Tibial nerve (tissue), 4 donors: ENCODE measurements at places on chromosomes 3 and 15.

DNA sequence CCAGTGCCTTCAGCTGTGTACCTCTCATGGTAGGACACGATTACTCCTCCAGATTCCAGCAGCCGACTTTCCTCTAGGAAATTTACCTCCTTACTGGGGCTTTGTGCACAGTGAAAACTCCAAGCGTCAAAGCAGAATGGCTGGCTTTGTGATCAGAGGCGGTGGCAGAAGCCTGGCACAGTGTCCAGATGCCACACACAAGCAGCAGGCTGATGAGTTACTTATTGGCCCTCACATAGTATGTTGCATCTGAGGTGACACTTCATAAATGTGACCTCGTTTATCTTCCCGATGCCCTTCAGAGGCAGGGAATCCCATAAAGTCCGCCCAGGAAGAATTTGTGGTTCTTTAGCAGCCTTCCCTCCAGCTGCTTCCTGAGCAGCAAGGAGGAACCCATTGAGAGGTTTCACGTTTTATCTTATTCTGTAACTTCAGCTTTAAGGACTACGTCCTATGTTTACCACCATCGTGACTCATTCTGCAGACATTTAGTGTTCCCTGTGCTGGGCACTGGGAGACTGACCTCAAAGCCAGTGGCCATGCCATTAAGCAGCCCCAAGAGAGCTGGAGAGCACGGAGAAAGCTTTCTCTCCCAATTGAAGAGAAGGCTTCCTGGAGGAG, 107.1 kb upstream of the C15orf61 start:
- H3K36me3 ChIP-seq: no peaks in the 10 kb centered on the region
- no peak overlapping the region for H3K27ac ChIP-seq
- no peak for DNase-seq
- no peak overlapping the region for H3K4me3 ChIP-seq
- H3K4me1 ChIP-seq: no peaks in the 10 kb centered on the region

DNA sequence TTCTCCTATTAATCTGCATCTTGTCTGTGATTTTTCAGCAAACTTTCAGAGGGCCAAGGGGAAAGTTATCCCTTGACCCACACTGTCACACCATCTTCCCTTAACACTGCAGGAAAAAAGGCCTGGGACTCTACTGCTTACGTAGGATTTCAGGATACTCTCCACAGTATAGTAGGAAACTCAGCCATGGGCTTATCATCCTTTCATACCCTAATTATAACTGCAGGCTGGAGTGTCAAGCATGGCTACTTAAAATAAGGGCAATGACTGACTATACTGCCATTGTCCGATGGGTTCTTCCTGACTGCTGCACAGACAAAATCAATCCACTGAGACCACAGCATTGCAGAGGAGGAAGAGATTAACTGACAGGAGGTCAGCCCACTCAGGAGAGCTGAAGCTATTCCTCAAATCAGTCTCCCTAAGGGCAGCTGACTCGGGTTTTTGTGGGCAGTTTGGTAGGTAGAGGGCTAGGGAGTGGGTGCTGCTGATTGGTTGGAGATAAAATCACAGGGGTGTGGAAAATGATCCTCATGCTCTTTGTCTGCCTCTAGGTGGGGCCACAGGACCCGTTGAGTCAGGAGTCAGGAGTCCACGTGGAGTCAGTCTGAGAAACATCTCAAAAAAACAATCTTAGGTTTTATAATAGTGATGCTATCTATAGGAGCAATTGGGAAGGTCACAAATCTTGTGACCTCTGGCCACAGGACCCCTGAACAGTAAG, 118.2 kb upstream of the STRIT1 start:
- H3K36me3 ChIP-seq: no peaks in the 10 kb centered on the region
- no peak for DNase-seq
- no peaks in the 10 kb centered on the region for H3K27me3 ChIP-seq
- no peaks in the 10 kb centered on the region for H3K4me1 ChIP-seq
- H3K27ac ChIP-seq: no peak overlapping the region

DNA sequence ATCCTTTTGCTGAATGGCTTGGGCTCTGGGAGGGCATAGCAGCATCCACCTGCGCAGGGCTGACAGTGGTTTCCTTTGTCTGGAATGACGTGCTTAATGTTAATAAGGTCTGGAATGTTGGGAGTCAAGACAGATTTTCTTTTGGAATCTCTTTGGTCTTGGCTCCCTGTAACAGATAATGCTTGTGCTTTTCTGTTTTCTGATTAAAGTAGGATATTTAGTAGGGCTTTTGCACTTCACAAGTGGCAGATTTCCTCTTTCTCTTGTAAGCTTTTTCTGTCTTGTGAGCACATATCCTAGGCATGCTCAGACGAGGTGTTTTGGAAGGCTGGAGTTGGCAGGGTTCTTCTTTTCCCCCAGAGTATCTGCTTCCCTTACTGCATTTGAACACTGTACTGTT, 189.6 kb downstream of the GHSR start:
- no peak overlapping the region for H3K4me3 ChIP-seq
- peak overlapping the region; percentile 89 for H3K27ac ChIP-seq
- no peaks in the 10 kb centered on the region for H3K27me3 ChIP-seq
- no peak for DNase-seq

GRCh38 chr3:129045675-129046036, 14.9 kb upstream of the GP9 start:
- no peaks in the 10 kb centered on the region for H3K27me3 ChIP-seq
- no peak overlapping the region for H3K27ac ChIP-seq
- H3K4me3 ChIP-seq: peak overlapping the region; percentile 28

GRCh38 chr3:31947671-31948091, 33.4 kb downstream of the OSBPL10 start:
- H3K27ac ChIP-seq: no peak overlapping the region
- H3K4me1 ChIP-seq: no peaks in the 10 kb centered on the region
- no peak overlapping the region for H3K4me3 ChIP-seq
- H3K36me3 ChIP-seq: no peaks in the 10 kb centered on the region

DNA sequence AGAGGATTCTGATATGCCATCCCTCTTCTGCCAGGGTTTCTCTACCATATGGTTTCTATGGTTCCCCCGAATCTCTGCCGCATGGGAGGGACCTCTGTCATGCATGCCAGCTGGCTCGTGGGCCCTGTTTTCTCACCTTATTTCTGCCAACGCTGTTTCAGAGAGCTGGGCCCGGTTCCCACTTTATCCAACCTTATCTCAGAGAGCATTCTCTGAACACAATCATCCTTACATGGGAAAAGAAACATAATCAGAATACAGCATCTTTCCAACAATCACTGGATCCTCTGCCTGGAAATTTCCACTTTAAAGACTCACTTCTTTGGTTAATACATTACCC, 234.5 kb upstream of the ZBTB20 start:
- no peak overlapping the region for H3K27ac ChIP-seq
- no peak for DNase-seq
- no peak overlapping the region for H3K4me3 ChIP-seq
